Fibroblast of lung (primary cell): ENCODE measurements at places on chromosomes 3 and 15.

DNA sequence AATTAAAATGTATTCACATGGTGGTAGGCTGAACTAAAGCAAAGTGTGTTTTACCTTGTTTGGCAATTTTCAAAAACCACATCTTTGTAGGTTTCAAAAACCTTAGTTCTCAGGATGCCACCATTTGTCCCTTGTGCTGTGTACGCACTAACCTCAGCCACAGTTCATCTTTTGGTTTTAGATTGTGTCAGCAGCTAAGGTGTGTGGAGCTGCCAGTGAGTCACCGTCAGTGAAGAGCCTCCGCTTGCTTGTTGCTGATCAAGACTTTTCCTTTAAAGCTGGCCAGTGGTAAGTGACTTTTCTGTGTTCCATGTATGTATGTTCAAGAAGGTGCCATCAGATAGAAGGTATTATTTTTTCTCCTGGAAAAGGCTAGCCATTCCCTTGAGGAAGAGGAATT, 21.1 kb downstream of the OXNAD1 start:
- no peak for DNase-seq

DNA sequence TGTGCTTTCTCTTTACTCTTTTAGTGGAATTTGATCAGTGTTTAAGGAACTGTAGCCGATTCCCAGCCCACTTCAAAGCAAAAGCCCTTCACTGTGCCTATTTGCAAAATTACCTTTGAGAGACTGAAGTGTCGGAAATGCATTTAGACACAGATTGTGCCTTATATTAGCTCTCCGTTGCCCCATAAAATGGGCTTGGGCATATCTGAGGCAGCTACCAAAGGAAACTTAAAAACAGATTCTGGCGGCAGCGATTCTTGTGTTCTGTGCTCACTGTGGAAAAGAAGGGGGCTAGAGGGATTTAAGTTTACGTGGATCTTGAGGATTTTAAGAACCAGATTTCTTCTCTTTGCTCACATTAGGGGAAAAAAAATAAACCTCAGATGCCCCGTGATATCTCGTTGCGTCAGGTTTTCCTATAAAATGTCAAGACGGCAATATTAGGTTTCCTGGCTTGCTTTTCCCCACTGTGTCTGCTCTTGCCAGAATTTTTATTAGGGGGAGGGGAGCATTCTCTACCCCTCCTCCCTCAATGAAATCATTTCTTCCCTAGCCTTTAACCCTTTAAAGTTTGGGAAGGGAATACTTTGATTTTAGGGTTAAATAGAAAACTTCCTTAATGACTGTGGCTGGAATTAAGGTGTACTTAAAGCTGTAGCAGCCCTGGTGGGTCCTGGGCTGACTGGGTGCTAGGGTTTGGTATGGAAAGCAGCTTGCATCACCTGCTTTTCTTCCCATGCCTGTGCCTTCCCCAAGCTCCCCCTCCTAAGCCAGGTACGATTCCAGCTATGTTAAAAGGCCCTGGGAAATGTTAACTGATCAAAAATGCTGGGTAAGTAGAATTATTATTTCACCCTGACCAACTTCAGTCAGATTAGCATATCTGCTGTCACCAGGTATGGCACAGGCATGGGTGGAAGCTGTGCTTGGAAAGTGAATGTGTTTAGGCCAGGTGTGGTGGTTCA, 73.8 kb downstream of the SMAD3 start:
- peak; percentile 59 for DNase-seq

DNA sequence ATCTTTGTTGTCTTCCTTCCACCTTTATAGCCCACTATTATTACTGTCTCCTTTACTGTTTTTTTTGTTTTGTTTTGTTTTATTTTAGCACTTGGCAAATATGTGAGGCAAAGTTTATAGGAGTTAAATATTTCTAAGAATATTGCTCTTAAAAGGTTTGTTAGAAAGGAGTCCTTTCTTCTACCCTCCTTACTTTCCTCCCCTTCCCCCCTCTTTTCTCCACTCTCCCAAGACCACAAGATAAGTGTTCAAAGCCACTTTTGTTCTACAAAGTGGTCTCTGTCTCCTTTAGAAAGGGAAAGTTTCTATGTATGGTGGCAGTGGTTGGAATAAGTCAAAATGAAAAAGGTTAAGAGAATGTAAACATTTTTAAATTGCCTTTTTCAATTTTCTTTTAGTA, 130.7 kb upstream of the TSC22D2 start:
- DNase-seq: no peak

- DNase-seq: no peak
Observed at GRCh38 chr3:107977221-107978130, 113.4 kb downstream of the CD47 start.

- peak; percentile 19 for DNase-seq
Observed at GRCh38 chr3:43852066-43852465, 161.3 kb downstream of the ABHD5 start.

DNA sequence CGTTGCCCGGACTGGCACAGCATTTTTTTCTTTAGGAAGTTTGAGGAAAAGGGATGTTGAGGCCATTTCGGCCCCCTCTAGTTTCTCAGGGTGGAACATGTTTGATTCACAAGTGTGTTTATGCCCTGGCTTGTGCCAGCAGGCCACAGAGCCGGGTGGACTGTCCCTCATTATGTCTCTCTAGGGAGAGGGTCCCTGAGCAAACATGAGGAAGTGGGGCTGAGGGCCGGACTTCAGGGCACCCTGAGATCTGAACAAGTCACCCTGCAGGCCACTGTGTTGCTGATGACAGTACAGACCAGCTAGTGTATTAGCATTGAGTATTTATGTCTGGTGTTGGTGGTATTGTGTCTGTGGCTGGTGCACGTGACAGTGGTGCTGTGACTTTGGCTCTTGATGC, 34.9 kb downstream of the RNU5B-1 start:
- no peak for DNase-seq

GRCh38 chr3:133467780-133468179, 67.9 kb downstream of the BFSP2 start:
- DNase-seq: no peak

GRCh38 chr3:18808429-18808828, 339.9 kb upstream of the KCNH8 start:
- DNase-seq: no peak

- no peak for DNase-seq
Observed at GRCh38 chr3:17994167-17994566, 251.7 kb upstream of the TBC1D5 start.

- DNase-seq: no peak
Observed at GRCh38 chr3:127698691-127699415, 26.1 kb downstream of the ABTB1 start.

DNA sequence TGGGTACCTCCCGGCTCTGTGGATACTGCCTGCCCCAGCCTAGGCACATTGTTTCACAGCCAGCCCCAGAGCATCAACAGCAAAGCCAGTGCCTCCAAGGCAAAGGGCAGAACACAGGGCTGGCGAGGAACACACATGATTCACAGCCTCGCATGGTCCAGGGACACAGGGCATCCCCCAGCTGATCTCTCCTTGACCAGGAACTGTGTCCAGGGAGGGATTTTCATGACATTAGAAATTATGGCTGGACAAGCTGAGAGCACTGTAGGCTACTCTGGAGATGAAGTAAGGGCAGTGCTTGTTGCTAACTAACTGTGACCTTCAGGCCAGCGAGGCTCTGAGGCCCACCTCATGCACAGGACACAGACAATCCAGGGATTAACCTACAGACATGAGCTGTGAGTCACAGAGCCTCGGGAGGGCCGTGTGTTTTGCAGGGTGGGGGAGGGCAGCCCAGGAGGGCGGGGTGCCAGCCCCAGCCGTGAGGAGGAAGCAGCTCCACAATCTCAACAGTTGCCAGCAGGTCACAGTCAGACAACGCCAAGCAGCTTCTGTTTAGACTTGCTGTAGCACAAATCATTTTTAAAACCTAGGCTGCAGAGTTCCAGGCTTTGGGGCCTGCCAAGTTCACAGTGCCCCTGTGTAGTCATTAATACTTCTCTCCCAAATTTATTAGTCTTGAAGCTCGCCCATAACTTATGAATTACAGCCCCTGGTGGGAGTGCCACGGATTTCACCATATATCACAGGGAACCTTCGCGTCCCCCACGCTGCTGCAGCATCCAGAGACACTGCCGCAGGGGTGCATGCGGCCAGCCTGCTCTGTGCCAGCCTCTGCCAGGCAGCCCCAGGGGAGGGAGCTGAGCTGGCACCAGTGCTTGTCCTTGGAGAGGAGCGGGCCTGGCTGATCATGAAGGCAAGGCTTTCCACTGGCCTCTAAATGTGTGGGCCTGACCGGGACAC, 114.7 kb downstream of the ETFA start:
- DNase-seq: peak; percentile 88

GRCh38 chr15:50377867-50378751, 23.1 kb upstream of the GABPB1 start:
- no peak for DNase-seq

- no peak for DNase-seq
Observed at GRCh38 chr15:101526021-101526420, 36.5 kb upstream of the PCSK6 start.

DNA sequence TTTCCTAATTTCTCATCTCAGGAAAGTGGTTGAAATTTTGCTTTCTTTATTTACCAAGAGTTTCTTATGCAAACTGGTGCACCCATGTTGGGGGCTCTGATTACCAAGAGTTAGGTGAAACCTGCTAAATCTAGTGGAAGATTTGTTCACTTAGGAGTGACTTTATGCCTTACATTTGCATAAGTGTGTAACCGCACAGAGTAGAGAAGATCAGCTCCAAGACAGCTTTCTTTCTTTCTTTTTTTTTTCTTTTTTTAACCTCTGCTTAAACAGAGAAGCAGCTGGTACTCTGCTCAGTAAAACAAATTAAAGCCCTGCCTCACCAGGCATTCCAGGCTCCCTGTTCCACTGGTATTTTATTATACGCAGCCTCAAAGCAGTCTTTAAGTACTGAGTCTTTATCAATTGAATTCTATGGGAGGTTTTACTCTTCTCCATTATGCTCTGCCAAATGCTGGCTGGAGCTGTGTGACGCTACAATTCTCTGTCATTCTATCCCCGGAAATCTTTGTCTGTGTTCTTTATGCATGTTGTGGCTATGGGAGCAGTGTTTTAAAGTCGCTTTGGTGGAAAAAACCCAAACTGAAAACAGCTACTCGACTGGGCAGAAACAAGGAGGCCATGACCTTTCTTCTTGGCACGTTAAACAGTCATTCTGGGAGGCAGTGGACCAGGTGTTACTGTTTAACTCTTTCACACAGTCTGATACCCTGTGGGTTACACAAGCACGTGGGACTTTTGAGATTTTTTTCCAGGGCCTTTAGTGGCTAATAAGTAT, 55.2 kb upstream of the GBE1 start:
- DNase-seq: peak; percentile 56
